Peyer's patch (tissue), 4 donors: ENCODE measurements at places on chromosomes 3 and 15. TPM values are rescaled to one million over a fixed set of nuclear protein-coding genes. Genes with fewer than 3 reads are reported as not detected.

- no peak for DNase-seq
These were observed 119.3 kb upstream of the CHD2 start for GRCh38 chr15:92780843-92781242.

- peak; percentile 42 for DNase-seq
These were observed 7.0 kb downstream of the XIRP1 start for GRCh38 chr3:39185326-39185958.

GRCh38 chr3:140521751-140522445 is 156.0 kb upstream of the TRIM42 start:
- DNase-seq = no peak

GRCh38 chr3:4899710-4900109 is 79.5 kb upstream of the BHLHE40 start:
- DNase-seq = no peak

GRCh38 chr15:91867581-91868026 is 14.1 kb downstream of the SLCO3A1 start:
- peak; percentile 57 for DNase-seq

GRCh38 chr3:112446343-112446742 is 52.9 kb downstream of the BTLA start:
- DNase-seq = no peak

The FBXO40 gene
- not detected for total RNA-seq

The WNT5A gene
- total RNA-seq = 8.4 TPM

DNA sequence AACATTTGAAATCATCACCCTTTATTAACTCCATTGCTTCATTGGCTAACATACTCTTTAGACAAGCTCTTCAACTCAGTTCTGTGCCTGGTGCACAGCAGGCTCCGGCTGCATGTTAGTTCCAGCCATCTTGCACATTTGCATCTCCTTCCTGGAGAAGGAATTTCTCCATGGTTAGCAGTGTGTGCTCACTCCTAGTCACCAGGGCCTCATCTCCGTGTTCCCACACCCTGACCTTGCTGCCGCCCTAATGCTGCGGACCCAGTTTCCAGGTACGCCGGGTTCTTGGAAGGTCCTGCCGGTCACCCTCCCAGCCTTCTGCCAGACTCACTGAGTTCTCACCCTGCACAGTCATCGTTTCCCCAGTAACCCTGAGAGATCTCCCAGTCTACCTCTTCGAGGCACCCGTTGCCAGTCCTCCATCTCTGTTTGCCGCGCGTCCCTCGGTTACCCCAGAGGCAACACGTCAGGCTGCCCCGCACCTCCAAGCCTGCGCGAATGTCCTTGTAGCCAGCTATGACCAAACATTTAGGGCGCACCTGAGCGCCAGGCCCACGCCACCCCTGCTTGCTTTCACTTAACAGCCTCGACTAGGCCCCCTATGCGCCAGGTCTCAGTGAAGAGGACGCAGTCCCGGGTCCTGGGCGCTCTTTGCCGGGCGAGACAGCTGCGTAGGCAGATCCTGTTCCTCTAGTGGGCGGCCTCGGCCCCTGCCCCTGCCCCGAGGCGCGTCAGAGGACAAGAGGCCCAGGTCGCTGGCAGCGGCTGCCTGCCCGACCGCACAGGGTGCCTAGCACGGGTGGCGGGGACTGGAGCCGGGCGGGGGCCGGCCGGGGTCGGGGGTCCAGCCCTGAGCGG is 747 bp upstream of the ZNF592 start:
- peak; percentile 72 for DNase-seq

The SPINK8 gene
- total RNA-seq = not detected

DNA sequence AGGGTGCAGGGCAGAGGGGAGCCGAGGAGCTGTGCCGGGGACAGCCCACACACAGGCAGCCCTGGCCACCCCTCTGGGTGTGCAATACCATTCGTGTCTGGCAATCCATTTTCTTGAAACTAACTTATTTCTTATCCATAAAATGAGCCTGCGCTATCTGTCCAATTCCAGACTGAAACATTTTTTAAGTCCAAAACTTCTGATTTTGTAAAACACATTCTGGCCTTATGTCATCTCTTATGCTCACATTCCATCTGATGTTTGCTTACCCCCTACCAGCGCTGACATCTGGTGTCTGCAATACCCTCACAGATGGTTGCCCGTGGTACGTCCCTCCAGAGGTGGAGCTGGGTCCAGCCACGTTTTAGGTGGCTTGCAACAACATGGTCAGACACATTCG is 31.8 kb downstream of the PCSK6 start:
- no peak for DNase-seq

The CHAC1 gene
- total RNA-seq = not detected

DNA sequence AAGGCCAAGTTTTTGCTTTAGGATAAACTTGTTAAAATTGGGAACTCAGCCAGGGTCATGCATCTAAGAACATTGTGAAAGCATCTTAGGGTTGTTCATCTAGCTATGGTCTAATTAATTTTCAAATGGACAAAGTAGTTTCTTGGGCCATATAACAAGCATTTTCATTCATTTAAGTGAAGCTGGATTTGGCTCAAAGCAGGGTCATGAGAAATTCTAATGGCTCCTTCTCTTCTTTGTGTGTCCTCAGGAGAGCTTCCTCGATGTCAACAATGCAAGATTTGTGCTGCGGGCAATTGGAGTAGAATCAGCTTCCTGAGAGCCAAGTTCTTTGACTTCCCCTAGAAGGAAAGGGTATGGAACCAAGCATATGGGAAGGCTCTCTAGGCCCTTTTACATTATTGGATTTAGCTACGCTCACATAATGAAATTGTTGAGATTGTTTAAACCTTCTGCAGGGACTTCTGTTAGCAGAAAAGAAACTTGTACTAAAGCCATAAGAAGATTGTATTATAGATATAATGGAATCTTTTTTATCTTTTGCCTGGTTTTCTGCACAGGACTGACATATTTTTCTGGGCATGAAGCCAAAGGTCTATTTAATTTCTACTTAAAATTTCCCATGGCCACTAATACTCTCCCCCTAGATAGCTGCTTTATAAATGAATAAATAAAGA is 1.8 kb upstream of the SAMMSON start:
- DNase-seq = no peak

The SPATA12 gene
- total RNA-seq = not detected

GRCh38 chr3:102181175-102181920 is 253.5 kb upstream of the ZPLD1 start:
- DNase-seq = no peak

DNA sequence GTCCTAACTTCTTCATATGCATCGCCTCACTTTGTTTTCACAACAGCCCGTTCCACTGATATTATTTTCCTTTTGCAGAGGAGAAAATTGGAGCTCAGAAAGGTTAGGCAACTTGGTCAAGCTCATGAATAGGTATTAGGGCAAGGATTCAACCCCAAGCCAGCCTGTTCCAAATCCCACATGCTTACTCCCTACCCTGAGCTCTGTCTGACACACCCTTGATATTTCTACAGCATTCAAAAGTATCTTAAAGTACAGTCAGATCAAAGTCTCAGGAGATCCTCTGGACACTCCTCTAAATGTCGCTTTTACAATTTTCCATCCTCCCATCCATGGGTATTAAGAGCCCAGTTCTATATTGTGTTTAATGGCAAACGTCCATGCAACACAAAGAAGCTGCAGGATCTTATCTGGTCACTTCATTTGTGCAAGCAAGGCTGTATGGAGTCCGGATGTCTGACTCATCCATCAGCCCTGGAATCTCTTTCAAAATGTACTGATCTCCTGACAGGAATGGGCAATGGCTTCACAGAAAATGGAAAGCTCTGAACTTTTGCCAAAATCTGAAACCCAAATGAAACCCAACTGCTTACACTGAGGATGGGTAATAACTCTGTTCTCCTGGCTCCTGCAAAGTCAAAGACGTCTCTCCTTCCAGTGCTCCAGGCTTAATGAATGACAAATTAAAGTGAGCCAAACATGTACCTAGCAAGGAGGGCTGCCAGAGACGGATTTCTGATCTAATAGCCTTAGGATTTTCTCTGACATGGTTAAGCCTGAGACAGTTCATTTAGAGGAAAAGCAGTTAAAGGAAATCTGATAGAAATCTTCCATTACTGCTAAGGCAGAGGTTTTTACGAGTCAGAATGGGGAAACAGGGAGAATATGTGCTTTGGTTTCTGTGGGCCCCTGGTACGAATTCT is 230.9 kb upstream of the RORA start:
- no peak for DNase-seq

The SLCO2A1 gene
- total RNA-seq = 15.0 TPM

The COL6A5 gene
- total RNA-seq = 1.7 TPM

DNA sequence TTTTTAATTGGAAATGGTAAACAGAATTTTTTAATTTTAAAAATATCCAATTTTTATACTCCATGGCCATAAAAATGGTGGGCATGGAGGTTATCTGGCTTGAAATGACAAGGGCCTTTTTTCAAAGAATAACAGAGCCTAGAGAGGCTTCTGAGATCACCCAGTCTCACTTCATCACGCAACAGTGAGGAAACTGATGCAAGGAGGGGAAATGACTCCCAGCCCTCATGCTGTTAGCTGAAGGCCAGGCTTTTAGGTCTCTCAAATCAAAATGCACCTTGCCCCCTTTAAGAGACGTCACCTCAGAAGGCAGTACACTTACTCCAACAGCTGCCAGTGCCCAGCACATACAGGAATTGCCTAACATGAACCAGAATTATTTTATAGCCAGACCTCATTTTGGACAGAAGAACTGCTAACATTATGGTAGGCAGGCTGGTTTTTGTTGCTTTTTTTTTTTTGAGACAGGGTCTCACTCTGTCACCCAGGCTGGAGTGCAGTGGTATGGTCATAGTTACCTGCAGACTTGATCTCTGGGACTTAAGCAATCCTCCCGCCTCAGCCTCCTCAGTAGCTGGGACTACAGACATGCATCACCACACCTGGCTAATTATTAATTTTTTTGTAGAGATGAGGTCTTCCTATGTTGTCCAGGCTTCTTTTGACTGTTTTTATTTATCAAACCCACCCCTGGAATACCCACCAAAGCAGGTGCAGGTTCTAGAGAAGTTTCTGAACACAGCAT is 9.1 kb downstream of the RAB43 start:
- DNase-seq = no peak

DNA sequence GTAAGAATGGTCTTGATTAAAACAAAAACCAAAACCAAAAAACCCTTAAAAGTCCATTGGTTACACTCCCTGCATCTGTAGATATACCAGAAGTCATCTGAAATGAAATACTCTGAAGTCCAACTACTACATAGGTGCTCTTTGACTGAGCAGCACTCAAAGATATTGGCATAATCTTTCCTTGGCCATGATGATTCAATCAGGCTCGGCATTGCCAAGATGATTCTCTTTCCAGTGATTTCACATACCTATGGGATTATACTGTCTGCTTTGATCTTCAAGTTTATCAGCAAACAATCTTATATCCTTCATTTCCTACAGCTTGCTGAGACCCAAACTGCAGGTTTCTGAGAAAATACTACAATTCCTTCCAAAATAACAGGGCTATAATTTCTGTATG is 35.9 kb upstream of the DIPK2A start:
- no peak for DNase-seq

DNA sequence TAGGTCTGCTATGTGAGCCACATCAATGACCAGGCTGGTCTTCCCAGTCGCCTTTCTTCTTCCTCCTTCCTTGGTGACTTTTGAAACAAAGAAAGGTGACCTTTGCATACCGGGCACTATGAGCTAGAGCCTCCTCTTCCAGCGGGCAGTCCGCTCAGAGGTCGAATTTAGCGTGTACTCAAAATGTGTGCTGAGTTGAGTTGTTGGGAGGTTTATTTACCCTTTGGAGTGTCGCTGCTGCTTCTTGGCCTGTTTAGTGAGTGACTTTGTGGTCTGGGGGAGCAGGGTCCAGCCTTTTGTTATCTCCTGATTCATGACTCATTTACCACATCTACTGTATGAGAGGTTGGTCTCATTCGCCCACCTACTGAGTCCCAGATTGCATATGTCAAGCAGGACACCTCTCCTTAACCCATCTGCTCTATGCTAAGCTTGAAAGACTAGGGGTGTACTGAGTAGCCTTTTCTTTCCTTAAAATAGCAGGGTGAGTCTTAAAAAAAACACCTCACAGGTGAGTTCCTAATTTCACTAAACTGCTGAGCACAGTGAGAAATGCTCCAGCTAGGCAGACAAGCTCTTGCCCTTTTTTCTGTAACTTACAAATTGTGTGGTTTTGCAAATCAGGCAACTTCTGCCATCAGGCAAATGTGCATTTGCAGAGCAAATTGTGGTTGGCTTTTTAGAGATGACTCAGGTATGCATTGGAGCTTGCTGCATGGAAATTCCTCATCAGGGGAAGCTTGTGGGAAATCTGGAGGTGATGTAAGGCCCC is 3.2 kb upstream of the SIAH2 start:
- DNase-seq = no peak

The MOBP gene
- total RNA-seq = not detected

GRCh38 chr15:34311563-34311962 is 26.0 kb downstream of the SLC12A6 start:
- no peak for DNase-seq

DNA sequence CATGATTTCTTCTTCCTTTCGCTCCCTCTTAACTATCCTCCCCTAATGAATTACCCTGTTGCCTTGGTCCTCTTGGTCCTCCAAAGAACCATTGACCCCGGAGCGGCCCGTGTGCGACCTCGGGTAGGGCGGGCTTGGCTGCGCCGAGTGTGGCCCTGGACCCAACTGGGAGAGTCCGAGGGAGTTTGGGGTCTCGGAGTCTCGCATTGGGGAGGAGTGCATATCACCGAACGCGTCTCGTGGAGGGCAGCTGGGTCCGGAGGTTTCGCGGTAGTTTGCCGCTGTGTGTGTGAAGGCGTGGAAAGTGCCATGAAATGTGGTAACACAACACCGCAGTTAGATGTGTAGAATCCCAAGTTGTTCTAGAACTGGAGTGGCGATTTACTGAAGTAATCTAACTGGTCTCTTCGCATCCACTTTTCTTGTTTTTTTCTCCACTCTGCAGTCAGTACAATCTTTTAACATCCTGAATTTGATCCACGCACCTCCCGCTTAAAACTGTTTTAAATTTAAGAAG is 363 bp downstream of the GTF2E1 start:
- DNase-seq = peak; percentile 58

DNA sequence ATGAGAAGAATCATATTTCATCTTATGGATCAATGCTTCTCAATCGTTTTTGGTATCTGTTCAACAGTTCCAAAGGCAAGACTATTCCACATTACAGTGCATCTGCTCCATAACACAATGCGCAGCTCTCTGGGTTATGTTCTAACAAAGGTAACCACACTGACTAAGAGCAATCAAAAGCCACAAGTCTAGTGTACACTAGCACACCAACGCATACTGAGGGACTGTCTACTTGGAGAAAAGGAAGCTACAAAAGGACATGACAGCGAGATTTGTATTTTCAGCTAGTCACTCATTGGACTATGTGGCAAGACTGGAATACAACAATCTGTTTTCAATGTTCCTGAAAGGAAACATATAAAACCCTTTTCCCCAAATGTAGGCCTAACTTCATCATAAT is 35.8 kb downstream of the SETD2 start:
- no peak for DNase-seq
